CD8-positive, alpha-beta memory T cell (primary cell): ENCODE measurements at places on chromosomes 6 and 20. TPM values are rescaled to one million over a fixed set of nuclear protein-coding genes. Genes with fewer than 3 reads are reported as not detected.
A peak's percentile ranks its signal among the peaks of the same experiment; 100 is the strongest.

DNA sequence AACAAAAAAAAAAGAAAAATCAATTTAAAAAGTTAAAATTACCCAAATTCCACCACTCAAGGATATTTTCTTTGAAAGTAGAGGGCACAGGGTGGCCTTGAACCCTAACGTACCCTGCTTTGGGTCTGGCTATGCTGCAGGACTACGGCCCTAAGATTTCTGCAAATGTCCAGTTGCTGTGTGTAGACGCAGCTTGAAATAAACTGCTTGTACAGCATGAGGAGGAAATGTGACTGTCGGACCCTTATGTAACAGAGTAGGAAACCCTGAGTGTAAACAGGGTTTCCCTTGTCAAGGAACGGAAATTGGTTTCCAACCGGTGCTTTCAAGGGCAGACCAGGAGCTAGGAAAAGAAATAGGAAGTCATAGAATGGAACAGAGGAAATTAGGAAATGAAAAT is 60.7 kb upstream of the SHLD1 start:
- no peaks in the 10 kb centered on the region for H3K4me1 ChIP-seq
- DNase-seq: no peak
- no peaks in the 10 kb centered on the region for H3K27me3 ChIP-seq
- H3K36me3 ChIP-seq: no peaks in the 10 kb centered on the region
- H3K4me3 ChIP-seq: no peak overlapping the region

GRCh38 chr6:10547809-10548208 is 26.7 kb downstream of the GCNT2 start:
- no peak overlapping the region for H3K27ac ChIP-seq
- no peaks in the 10 kb centered on the region for H3K36me3 ChIP-seq
- H3K27me3 ChIP-seq: no peaks in the 10 kb centered on the region
- no peak overlapping the region for H3K4me3 ChIP-seq

DNA sequence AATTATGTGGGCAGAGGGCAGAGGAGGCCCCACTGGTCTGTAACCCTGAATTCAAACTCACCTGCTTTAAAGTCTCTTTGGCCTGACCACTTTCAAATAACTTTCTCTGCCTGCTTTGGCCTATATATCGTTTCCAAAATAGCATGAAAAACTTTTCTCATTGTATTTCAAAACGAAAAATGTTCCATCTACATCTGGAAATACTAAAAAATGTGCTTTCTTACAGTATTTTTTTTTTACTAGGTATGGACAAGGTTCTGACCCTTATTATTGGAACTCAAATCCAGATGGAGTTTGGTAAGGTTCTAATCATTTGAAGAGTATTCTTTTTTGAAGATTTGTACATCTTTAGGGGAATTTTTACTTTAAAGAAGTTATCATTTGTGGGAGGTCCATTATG is 241.9 kb downstream of the PAX1 start:
- H3K27ac ChIP-seq: no peak overlapping the region
- DNase-seq: no peak
- H3K4me1 ChIP-seq: no peaks in the 10 kb centered on the region
- H3K4me3 ChIP-seq: no peak overlapping the region

GRCh38 chr20:50281831-50282591 is 91.4 kb downstream of the CEBPB start:
- H3K4me1 ChIP-seq: no peaks in the 10 kb centered on the region
- H3K27ac ChIP-seq: no peak overlapping the region
- no peaks in the 10 kb centered on the region for H3K36me3 ChIP-seq
- no peak for DNase-seq
- no peaks in the 10 kb centered on the region for H3K27me3 ChIP-seq

DNA sequence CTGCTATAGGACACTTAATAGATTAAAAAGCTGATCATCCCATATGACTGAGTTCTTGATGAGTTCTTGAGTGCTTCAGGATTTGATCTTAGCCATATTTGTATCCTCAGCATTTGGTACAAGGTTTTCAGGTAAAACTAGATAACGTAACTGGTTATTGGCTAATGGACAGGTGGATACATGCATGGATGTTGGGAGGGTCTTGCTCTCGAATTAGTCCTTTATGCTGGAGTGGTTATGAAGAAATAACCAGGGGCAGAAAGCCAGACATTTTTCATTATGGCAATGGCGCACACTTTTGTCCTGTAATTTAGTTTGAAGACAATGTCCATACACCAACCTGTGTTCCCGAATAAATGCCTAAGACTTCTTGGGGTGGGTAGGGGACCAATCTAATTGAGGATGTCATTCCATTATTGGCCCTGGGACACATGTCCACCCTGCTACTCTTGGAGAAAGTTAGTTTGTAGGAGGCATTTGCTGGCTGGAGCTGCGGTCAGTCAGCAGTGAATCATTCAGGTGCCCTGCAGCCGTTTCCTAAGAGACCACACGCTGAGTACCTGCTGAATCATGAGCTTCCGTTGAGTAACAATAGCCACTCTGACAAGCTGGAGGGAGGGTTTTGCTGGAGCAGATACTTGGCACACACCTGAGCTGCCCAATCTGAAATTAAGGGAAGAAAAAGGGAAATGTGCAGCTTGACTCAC is 194.4 kb downstream of the FOXA2 start:
- H3K27me3 ChIP-seq: no peaks in the 10 kb centered on the region
- H3K36me3 ChIP-seq: no peaks in the 10 kb centered on the region
- DNase-seq: no peak

DNA sequence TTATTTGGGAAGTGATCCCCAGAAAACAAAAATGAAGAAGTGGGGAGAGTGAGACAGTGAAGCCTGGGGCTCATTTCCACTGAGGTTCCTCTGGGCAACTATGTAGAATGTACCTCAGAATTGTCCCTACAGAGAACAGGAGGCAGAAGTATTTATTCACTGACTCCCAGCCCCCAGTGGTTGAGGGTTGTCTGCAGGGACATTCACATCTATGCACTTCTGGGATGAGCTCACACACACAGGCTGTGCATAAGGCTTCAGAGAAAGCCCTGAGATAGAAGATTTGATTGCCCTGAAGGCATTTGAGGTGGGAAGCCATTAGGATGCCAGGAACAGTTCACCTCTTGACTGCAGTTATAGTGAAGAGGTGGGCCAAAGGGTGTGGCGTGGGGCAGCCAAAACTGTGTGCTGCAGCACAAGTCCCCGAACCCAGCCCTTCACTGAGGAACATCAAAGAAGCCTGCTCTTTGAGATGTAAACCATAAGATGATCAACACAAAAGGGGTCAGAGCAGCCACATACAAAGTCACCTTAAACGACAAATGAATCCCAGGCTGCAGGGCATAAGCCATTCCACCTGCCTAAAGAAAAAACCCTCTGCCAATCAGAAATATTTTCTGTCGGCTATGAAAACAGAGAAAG is 853.8 kb upstream of the FLRT3 start:
- no peaks in the 10 kb centered on the region for H3K36me3 ChIP-seq
- no peaks in the 10 kb centered on the region for H3K4me1 ChIP-seq
- H3K4me3 ChIP-seq: no peak overlapping the region
- DNase-seq: no peak
- H3K27ac ChIP-seq: no peak overlapping the region

DNA sequence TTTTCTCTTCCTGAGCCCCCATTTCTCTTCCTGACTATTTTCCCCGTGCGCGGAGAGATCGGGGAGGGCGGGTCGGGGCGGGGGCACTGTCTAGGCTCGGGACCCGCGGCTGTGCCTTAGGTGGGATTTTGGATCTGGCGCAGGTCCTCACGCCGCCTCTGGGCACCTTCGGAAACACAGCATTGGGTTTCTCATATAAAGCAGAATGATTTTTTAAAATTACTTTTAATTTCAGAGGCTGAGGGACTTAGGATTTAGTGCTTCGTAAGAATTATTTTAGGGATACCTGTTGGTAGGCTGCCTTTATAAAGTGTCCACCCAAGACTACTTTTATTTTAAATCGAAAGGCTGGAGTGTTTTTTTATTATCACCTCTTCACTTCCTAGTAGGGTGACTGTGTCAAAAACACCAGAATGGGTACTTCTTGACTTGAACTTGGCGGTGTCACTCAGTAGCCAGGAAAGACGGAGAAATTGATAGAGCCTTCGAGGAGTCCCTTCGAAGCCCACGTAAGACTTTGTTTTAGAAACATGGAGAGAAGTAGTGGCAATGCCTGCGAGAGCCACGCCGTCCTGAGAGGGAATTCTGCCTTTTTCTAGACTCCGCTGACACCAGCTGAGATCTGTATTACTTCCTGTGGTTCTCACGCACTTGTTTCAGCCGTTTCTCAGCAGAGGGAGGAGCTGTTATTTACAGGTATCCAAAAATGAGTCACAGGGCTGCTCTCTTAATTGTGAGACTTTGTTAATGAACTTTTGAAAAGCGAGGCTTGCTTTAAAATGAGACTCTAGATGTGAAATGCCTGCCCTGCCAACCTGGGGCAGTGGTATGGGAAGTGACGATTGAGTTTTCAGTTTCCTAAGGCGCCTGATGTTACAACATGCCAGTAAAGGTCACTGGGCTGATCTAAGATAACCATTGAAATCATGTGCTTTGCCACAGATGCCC is 667 bp downstream of the STX11 start:
- peaks cover 17% of the 10 kb centered on the region for H3K4me1 ChIP-seq
- H3K27ac ChIP-seq: peak overlapping the region; percentile 72
- H3K4me3 ChIP-seq: peak overlapping the region; percentile 79
- no peaks in the 10 kb centered on the region for H3K27me3 ChIP-seq
- DNase-seq: peak; percentile 50

GRCh38 chr6:96469312-96469711 is 52.3 kb upstream of the UFL1 start:
- H3K36me3 ChIP-seq: no peaks in the 10 kb centered on the region
- DNase-seq: no peak
- H3K27ac ChIP-seq: no peak overlapping the region
- H3K4me3 ChIP-seq: no peak overlapping the region

- no peak overlapping the region for H3K4me3 ChIP-seq
- no peaks in the 10 kb centered on the region for H3K36me3 ChIP-seq
- no peaks in the 10 kb centered on the region for H3K4me1 ChIP-seq
- no peaks in the 10 kb centered on the region for H3K27me3 ChIP-seq
- H3K27ac ChIP-seq: no peak overlapping the region
Measured at GRCh38 chr6:129513471-129513870, 196.5 kb downstream of the ARHGAP18 start.

GRCh38 chr20:62234339-62234738 is 4.0 kb upstream of the OSBPL2 start:
- H3K27me3 ChIP-seq: no peaks in the 10 kb centered on the region
- DNase-seq: no peak
- no peaks in the 10 kb centered on the region for H3K36me3 ChIP-seq
- H3K4me3 ChIP-seq: no peak overlapping the region

DNA sequence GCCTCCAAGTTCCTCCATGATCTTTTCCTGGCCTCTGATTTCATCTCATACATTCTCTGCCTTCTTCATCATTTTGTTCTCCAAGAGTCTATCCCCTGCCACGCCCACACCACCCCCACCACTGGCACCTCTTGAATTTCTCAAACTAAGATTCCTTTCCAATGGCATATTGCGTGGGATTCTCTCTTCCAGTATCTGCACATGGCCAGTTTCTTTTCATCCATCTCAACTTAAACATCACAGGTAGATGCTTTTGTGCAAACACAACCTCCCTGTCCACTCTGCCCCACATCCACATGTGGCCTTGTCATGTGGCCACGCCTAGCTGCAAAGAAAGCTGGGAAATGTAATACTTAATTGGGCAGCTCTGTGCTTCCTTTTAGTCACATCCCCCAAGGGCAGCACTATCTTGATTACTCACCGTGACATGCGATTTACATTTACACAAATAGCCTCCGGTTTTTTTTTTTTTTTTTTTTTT is 33.4 kb upstream of the ZMYND8 start:
- no peaks in the 10 kb centered on the region for H3K27me3 ChIP-seq
- no peaks in the 10 kb centered on the region for H3K4me1 ChIP-seq
- no peak overlapping the region for H3K27ac ChIP-seq
- no peaks in the 10 kb centered on the region for H3K36me3 ChIP-seq

GRCh38 chr6:2204272-2204671 is 41.1 kb downstream of the GMDS start:
- no peaks in the 10 kb centered on the region for H3K36me3 ChIP-seq
- H3K4me1 ChIP-seq: no peaks in the 10 kb centered on the region
- no peak for DNase-seq
- no peak overlapping the region for H3K27ac ChIP-seq

DNA sequence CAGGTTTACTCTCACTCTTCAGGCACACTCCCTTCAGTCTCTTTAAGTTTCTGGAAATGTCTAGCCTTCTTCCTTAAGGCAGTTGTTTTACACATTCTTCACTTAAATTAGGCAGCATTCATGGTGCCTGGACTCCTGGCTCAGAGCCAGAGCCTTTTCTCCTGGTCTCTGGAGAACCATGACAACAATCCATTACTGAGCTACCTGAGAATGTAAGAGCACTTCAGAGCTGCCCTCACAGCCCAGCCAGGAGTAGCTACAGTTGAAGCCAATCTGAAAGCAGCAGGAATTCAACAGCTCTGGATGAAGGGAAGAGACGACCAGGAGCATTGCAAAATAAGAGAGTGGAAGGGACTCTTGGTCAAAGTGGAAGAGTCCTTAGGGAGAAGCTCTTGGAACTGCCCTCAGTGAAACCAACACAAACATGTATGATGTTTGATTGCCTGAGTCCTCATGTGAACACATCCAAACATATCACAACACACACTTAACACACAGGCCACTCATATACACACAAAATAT is 416.8 kb upstream of the SPTLC3 start:
- no peaks in the 10 kb centered on the region for H3K36me3 ChIP-seq
- DNase-seq: no peak
- no peak overlapping the region for H3K4me3 ChIP-seq
- H3K27me3 ChIP-seq: no peaks in the 10 kb centered on the region

DNA sequence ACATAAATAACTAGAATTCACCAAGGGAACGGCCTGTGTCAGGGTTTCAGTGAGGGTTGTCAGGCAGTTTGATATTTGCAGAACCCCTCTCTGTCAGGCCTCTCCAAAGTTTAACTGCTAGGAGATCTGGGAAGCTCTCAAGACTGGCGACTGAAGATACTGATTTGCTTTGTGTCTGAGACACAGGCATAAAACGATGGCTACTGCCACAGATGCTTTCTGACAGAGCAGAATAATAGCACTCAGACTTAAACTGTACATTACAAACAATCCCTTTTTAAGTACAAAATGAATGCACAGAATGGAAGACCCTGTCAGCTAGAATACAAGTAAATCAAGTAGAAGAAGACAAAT is 7.2 kb upstream of the ATXN1 start:
- no peaks in the 10 kb centered on the region for H3K27me3 ChIP-seq
- H3K36me3 ChIP-seq: no peaks in the 10 kb centered on the region
- no peak overlapping the region for H3K4me3 ChIP-seq
- H3K4me1 ChIP-seq: peaks cover 53% of the 10 kb centered on the region
- H3K27ac ChIP-seq: no peak overlapping the region

- no peaks in the 10 kb centered on the region for H3K36me3 ChIP-seq
- H3K4me3 ChIP-seq: no peak overlapping the region
- no peaks in the 10 kb centered on the region for H3K4me1 ChIP-seq
- H3K27me3 ChIP-seq: no peaks in the 10 kb centered on the region
Measured at GRCh38 chr6:25925876-25926275, 4.6 kb downstream of the SLC17A2 start.

The KPNA5 gene
- total RNA-seq: 11.3 TPM

The KHDC1L gene
- total RNA-seq: 0.37 TPM

The CST2 gene
- not detected for total RNA-seq

The SLC22A7 gene
- total RNA-seq: not detected

The TUBB2B gene
- not detected for total RNA-seq

The DNAH8 gene
- total RNA-seq: 0.11 TPM

The NOTCH4 gene
- 1.4 TPM for total RNA-seq

The C6orf132 gene
- total RNA-seq: 0.15 TPM
